ENCODE measurements at places on chromosomes 3 and 15.

DNA sequence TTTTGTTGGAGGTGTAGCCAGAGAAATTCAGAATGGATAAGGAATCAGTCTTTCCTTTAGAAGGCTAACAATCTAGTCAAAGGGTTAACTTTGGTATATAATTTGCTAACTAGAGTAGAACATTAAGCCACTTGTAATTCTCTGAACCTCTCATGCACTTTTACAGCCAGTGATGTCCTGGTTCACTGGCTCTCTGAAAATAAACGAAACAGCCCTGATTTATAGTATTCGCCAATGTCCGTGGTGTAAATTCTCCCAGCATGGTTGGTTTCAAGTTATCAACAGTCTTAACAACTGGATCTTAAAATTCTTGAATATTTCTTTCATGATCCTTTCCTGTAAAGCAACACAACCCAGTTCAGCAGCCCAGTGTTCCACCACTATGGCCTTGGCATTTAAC is 500.4 kb upstream of the CDIN1 start:
- no peaks in the 10 kb centered on the region for H3K36me3 ChIP-seq
- no peaks in the 10 kb centered on the region for H3K4me1 ChIP-seq
- H3K27me3 ChIP-seq: no peaks in the 10 kb centered on the region
- H3K27ac ChIP-seq: no peak overlapping the region
- no peak for DNase-seq
- H3K4me3 ChIP-seq: no peak overlapping the region

DNA sequence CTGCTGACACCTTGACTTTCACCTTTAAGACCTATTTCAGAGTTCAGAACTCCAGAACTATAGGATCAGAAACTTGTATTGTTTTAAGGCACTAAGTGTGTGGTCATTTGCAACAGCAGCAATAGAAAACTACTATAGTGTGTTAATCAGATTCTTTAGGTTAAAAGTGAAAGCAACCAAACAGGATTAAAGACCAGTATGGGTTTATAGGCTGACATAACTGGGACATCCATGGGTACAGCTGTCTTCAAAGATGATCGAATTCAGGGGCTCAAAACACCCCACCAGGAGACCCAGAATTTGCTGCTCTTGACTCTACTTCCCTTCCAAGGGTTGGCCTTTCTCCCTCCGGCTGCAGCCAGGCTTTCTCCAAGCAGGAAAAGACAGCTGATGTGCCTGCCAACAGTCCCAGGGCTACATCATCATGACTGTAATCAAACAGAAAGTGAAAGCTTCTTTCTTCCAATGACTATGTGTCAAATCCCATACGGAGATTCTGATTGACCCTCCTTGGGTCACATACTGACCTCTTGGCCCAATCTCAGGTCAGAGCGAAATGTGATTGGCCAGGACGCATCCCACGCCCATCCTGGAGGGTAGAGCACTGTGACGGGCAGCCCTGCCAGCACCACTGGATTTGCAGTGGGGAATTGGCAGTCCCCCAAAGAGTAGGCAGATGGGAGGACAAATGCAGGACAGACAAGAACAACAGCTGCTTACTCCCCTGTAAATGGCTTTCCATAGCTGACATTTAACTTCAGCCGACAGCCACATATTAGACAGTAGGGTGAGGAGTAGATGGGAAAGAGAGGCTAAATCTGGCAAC is 51.4 kb upstream of the RNF7 start:
- peak overlapping the region; percentile 39 for H3K4me3 ChIP-seq
- H3K4me1 ChIP-seq: no peaks in the 10 kb centered on the region
- no peaks in the 10 kb centered on the region for H3K36me3 ChIP-seq
- DNase-seq: peak; percentile 66
- H3K27ac ChIP-seq: peak overlapping the region; percentile 63

DNA sequence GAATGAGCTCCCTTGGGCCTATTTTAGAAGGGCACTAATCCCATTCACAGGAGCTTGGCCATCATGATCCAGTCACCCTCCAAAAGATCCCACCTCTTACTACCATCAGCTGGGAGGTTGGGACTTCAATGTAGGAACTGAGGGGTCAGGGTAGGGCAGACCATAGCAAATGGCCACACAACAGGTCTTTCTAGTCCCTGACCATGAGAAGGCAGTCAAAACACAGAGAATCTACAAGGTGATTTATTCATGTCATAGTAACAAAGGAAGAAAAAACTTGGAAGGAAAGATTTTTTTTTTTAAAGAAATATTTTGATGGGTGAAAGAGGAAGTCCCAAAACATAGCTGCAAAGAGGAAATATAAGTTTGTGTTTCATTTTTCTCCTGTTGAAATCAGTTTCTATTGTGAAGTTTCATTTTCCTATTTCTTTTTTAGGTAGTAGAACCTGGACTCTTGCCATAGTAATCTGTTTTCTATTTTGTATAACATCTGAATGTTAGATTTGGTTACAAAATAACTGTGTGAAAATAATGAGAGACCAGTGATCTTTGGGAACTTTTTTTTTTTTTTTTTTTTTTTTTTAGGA is 23.5 kb upstream of the TNFSF10 start:
- no peak for DNase-seq
- no peak overlapping the region for H3K27ac ChIP-seq
- H3K27me3 ChIP-seq: no peaks in the 10 kb centered on the region
- H3K36me3 ChIP-seq: no peaks in the 10 kb centered on the region
- no peak overlapping the region for H3K4me3 ChIP-seq
- no peaks in the 10 kb centered on the region for H3K4me1 ChIP-seq

- H3K27ac ChIP-seq: no peak overlapping the region
- H3K4me1 ChIP-seq: no peaks in the 10 kb centered on the region
- no peak for DNase-seq
These were observed 13.2 kb upstream of the CLRN1 start for GRCh38 chr3:150985711-150986110.

DNA sequence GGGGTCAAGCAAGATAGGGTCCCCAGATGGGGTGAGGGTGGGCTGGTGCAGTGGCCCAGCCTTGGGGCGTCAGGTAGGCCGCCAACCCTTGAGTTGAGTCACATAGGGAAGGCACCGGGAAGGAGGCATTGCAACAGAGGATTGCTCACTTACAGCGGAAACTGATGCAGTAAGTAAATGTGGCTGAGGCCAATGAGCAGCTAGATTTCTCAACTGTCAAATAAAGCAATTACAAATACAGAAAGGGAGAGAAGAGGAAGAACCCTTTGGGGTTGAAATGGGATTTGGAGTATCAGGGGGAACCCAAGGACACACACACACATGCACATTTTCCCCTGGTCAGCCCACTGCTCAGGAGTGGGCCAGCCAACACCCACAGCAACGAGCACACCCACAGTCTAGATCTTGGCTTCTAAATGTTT is 44.0 kb downstream of the CHSY1 start:
- no peak overlapping the region for H3K4me3 ChIP-seq
- H3K36me3 ChIP-seq: no peaks in the 10 kb centered on the region
- H3K27ac ChIP-seq: peak overlapping the region; percentile 54

GRCh38 chr3:66236281-66236680 is 15.5 kb downstream of the SLC25A26 start:
- H3K36me3 ChIP-seq: no peaks in the 10 kb centered on the region
- no peak for DNase-seq
- no peak overlapping the region for H3K4me3 ChIP-seq
- no peaks in the 10 kb centered on the region for H3K27me3 ChIP-seq
- H3K27ac ChIP-seq: no peak overlapping the region
- no peaks in the 10 kb centered on the region for H3K4me1 ChIP-seq

GRCh38 chr3:81936817-81937216 is 175.4 kb upstream of the GBE1 start:
- no peak overlapping the region for H3K27ac ChIP-seq
- H3K27me3 ChIP-seq: no peaks in the 10 kb centered on the region
- DNase-seq: no peak
- no peaks in the 10 kb centered on the region for H3K4me1 ChIP-seq

DNA sequence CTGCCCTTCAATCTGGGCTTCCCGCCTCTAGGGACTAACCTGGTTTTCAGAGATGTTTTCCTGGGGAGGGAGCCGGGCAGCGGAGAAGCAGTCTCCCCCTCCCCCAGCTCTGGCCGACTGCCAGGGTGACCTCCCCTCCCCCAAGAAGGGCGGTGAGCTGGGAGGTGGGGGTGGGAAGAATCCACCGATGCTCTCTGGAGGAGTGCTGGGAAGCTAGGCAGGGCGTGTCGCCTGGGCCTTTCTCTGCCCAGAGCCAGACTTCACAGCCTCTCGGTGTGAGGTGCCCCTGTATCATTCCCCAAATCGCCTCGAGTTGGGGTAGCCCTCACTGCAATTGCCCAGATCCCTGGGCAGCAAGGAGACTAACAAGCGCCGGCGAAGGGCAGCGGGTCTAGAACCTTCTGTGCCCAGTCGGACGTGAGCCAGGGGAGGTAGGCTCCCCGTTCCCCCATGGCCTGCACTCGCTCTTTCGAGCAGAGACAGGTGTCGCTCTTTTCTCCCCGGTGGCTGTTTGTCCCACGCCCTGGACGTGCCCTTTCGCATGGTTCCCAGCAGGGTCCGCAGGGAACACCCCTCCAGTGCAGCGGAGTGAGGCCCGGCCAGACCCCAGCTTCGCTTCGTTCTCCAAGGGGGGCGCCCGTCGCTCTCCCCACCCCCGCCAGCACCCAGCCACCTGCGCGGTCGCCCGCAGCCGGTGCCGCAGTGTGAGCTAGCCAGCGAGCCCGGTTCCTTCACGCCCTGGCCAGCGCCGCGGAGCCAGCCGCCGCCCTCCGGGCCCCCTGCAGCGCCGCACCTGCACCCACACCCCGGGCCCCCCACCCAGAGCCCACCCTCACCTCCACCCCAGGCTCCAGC is 1.1 kb downstream of the RAB6B start:
- no peak for DNase-seq

DNA sequence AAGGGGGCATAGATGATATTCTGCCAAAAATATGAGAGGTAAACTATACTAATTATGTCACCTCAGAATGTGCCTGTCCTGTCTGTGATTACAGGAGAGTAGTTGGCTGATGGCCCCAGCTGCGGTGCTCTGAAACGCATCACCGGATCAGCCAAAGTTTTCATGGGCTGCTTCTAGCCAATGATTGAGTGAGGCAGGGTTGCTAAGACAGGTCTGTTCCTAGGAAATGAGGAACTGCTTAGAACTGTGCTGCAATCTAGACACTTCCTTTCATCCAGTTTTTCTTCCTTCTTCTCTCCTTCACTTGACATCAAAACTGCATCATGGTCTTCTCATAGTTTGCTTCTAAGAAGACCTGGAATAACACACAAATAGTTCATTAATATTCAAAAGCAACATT is 124.0 kb downstream of the KCNH8 start:
- H3K36me3 ChIP-seq: no peaks in the 10 kb centered on the region
- no peak for DNase-seq
- H3K27ac ChIP-seq: no peak overlapping the region
- H3K27me3 ChIP-seq: no peaks in the 10 kb centered on the region
- H3K4me3 ChIP-seq: no peak overlapping the region

DNA sequence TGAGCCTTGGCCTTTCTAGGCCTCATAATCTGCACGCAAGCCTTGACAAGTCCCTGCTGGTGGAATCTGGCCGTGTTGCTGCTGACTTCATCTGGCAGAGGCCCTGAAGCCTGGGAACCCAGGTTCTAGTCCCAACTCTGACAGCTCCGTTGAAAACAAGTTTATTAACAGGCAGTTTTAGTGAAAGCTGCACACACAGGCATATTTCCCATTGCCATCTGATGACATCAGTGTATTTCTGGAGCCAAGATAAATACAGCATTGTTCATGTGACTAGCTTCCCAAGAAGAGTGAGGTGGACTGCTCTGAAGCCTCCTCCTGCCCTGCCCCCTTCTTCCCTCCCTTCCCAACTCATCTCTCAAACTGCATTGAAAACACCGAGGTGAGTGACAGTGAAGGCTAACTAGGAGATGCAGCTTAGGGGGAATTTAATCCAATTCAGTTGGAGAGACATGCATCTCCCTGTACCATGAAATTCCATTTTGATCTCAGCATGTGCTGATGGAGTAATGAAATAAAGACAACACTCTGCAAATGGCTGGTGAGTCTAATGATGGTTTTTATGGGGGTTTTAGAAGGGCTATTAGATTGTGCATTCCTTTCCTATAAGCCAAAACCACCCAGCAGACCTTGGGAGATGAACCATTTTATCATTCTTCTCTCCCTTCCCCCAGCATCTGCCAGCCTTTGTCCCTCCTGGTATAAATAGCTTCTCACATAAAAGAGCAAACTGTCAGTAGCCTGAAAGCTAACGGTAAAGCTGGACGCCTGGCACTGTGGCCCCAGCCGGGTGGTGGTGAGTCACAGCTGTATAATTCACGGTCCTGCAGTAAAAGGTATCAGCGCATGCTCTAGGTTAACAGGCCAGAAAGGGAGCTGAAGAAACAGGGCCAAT is 38.0 kb downstream of the PRICKLE2 start:
- peaks cover 87% of the 10 kb centered on the region for H3K4me1 ChIP-seq
- no peak overlapping the region for H3K4me3 ChIP-seq
- DNase-seq: peak; percentile 80
- H3K36me3 ChIP-seq: no peaks in the 10 kb centered on the region

GRCh38 chr3:144743225-144743668 is 771.6 kb downstream of the DIPK2A start:
- no peak for DNase-seq
- H3K4me1 ChIP-seq: no peaks in the 10 kb centered on the region
- H3K27me3 ChIP-seq: no peaks in the 10 kb centered on the region
- no peaks in the 10 kb centered on the region for H3K36me3 ChIP-seq

DNA sequence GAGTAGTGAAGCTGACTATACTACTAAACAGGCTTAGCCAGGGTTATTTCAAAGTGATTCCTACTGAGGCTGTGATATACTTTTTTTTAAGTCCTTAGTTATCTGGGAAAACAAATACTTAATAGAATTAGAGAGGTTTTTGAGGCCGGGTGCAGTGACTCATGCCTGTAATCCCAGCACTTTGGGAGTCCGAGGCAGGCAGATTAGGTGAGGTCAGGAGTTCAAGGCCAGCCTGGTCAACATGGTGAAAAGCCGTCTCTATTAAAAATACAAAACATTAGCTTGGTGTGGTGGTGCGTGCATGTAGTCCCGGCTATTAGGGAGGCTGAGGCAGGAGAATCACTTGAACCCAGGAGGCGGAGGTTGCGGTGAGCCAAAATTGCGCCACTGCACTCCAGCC is 34.2 kb downstream of the PRTG start:
- no peaks in the 10 kb centered on the region for H3K36me3 ChIP-seq
- no peaks in the 10 kb centered on the region for H3K4me1 ChIP-seq
- H3K27me3 ChIP-seq: no peaks in the 10 kb centered on the region
- no peak overlapping the region for H3K27ac ChIP-seq
- DNase-seq: no peak

- no peaks in the 10 kb centered on the region for H3K27me3 ChIP-seq
- no peak for DNase-seq
- H3K4me1 ChIP-seq: no peaks in the 10 kb centered on the region
- H3K27ac ChIP-seq: no peak overlapping the region
- H3K36me3 ChIP-seq: no peaks in the 10 kb centered on the region
These were observed 29.6 kb downstream of the AAGAB start for GRCh38 chr15:67224889-67225288.

DNA sequence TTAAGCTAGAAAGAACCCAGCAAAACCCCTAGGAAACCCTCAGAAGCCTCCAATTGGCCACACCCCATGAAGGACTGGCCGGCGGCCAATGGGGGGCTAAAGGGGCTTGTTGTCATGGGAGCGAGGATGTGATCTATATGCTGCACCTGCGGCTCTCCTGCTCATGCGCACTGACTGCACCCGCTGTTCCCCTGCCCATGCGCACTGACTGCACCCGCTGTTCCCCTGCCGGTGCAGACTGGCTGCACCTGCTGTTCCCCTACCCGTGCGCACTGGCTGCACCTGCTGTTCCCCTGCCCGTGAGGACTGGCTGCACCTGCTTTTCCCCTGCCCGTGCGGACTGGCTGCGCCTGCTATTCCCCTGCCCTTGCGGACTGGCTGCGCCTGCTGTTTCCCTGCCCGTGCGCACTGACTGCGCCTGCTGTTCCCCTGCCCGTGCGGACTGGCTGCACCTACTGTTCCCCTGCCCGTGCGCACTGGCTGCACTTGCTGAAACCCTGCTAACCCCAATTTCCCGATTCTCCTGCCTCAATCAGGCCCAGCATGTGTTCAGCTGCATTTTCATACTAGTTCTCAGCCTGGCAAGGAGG is 16.8 kb upstream of the MCCC1 start:
- peak overlapping the region; percentile 17 for H3K4me3 ChIP-seq
- H3K4me1 ChIP-seq: no peaks in the 10 kb centered on the region
- no peaks in the 10 kb centered on the region for H3K27me3 ChIP-seq
- no peak overlapping the region for H3K27ac ChIP-seq
